T-helper 2 cell (primary cell): ENCODE measurements at places on chromosomes 6 and 20.

- DNase-seq = no peak
Measured at GRCh38 chr6:134376785-134377184, 58.9 kb upstream of the SGK1 start.

DNA sequence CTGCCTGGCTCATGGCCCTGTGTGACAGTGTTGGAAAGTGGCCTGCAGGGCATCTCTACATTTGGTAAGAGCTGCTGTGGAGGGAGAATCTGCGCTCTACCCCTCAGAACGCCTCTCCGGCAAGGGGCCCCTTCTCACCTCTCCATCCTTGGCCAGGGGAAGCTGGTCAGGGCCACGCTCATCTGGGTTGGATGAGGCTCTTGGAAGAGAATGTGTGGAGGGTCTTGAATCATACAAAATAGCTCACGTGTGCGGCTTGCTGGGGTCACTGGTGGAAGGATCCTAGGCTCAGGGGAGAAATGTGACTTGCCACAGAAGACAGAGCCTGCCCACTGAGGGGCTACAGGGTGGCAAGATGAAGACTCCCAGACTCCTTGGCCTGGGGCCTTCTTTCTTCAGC is 105.0 kb downstream of the SCML4 start:
- no peak for DNase-seq

GRCh38 chr6:17585766-17586490 is 14.2 kb upstream of the FAM8A1 start:
- no peak for DNase-seq

- no peak for DNase-seq
Measured at GRCh38 chr6:154356113-154356512, 490 bp downstream of the IPCEF1 start.

GRCh38 chr6:105452924-105453756 is 50.3 kb upstream of the PREP start:
- peak; percentile 23 for DNase-seq

- no peak for DNase-seq
Measured at GRCh38 chr6:16698162-16698533, 63.1 kb downstream of the ATXN1 start.

DNA sequence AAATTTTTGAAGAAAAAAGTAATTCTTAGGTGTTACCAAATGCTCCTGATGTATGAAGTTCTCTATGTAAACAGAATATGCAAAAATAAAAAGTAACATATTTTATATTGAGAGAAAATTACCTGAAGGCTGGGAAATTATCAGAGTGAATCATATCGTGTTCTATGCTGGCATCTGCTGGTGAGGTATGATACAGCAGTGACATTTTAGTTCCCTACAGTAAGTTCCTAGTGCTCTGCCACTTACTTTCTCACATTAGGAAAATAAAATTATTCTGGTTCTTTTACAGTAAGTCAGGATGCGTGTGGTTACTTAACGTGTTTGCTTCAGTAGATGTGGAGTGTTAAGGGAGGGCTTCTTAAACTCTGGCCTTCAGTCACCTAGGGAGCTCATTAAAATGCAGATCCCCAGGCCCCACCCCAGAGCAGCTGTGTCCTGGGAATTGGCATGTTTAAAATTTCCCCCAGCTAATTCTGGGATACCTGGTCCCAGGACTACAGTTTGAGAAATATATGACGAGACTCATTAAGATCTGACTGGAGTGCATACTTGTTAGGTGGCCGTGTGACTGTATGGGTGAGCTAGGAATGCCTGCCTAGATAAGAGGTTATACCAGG is 3.2 kb downstream of the ACTR5 start:
- DNase-seq = no peak

DNA sequence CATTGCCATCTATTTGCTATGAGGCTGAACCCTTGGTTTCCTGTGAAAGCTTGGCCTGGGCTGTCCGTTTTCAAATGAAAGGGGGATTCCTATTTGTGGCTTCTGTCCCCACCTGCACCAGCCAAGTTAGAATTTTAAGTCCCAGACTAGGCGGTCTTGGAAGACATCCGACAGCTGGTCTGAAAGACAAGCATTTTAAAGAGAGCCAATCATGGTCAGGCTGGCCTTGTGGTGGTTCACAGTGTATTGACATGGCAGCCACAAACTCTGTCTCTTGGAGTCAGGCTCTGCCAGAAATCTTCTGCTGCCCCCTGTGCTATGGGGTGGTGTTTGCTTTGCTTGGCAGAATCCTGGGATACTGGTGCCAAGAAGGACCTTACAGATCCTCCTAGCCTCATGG is 319.2 kb upstream of the MOCS1 start:
- no peak for DNase-seq

GRCh38 chr20:23126281-23127061 is 40.3 kb upstream of the CD93 start:
- no peak for DNase-seq

DNA sequence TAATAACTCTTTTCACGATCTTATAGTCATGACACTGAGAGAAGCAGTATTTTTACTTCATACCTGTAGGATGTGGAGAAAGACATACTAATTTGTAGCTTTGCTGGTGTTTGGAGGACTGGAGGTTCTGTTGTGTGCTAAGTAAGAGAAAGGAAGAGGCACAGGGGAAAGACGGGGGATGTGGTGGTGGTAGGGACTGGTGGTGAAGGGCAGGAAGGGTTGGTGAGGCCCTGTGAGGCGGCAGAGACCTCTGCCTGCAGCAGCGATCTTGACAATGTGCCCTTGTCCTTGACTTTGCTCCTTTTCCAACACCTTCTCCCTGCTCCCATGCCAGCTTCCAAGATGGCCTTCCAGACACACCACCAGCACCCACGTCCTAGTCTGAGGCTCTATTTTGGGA is 32.6 kb upstream of the MPC1 start:
- no peak for DNase-seq
